ENCODE measurements at places on chromosomes 11 and 22. TPM values are rescaled to one million over a fixed set of nuclear protein-coding genes. Genes with fewer than 3 reads are reported as not detected.

Gene PAX6
- total RNA-seq, result not detected

DNA sequence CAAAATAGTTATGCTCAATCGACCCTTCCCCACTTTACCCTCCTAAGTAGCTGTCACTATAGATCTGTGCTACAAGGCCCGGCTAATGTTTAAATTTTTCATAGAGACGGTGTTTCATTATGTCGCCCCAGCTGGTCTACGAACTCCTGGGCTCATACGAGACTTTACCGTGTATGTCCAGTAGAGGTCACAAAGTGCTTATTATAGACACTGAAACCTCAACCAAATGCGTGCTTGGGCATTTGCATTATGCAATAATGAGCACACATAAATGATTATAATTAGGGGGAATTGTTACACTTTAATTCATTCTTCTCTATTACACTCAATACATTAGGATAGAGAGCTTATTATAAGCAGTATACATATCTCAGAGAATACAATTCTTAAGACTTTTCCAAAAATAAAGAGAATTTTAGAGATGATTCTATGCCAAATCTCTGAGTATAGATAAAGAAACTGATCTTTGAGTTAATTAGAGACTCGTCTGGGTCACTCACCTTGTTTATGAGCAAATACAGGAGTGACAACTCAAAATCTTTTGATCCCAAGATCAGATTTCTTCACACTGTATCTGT lies 12.5 kb upstream of the MRPL16 start:
- DNase-seq, result peak; percentile 84

DNA sequence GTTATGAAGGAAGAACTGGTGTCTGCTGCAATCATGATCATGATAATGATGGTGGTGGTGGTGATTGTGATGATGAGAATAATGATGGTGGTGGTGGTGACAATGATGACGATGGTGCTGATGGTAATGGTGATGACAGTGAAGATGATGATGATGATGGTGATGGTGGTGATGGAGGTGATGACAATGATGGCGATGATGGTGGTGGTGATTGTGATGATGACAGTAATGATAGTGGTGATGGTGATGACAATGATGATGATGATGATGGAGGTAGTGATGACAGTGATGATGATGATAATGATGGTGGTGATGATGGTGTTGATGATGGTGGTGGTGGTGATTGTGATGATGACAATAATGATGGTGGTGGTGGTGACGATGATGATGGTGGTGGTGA lies 52.8 kb upstream of the ANO1 start:
- DNase-seq, result no peak

DNA sequence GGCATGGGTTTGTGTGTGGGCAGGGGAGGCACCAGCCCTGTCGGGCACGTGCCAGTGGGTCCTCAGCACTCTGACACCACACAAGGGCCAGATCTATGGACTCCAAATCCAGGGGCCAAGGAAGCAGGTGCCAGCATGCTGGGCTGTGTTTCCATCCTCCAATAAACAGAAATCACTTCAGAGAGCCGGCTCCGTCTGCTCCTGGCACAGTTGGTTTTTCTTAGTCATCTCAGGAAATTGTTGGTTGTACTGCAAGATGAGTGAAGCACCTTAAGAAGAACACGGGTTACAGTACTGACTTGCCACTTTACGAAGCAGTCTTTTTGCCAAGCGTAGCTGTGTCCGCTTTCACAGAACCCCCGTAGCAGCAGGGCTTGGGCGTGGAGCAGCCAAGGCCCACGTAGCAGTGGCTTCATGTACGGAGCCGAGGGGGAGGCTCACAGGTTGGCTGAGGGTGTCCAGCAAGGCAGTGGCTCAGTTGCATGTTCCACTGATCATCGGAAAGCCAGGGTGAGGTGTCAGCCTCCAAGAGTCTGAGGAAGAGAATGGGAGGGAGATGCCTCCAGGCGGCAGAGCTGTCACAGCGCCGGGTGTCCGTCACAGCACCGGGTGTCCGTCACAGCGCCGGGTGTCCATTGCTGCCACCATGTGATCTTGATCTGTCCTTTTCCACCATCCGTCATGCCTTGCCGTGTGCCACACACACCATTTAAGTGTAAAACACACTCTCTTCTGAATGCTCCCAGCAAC lies 314.9 kb downstream of the CTTN start:
- no peak for DNase-seq

Gene KRTAP5-2
- not detected for total RNA-seq

DNA sequence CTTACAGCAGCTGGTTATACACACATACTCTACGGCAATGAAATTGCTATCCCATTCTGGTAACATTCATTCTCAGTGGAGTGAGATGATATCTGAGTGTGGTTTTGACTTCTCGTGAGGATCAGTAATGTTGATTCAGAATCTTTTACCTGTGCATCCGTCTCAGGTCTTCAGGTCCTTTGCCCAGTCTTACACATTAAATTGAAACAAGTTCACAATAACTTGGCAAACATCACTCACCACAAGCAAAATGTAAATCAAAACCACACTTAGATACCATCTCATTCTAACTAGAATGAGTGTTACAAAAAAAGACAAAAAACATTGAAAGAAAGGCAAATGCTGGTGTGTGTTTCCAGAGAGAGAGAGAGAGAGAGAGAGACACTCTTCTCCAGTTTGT lies 14.0 kb downstream of the RGL4 start:
- DNase-seq, result no peak

Gene PYGM
- total RNA-seq, result 0.23 TPM

Gene CCDC87
- 0.17 TPM for total RNA-seq

DNA sequence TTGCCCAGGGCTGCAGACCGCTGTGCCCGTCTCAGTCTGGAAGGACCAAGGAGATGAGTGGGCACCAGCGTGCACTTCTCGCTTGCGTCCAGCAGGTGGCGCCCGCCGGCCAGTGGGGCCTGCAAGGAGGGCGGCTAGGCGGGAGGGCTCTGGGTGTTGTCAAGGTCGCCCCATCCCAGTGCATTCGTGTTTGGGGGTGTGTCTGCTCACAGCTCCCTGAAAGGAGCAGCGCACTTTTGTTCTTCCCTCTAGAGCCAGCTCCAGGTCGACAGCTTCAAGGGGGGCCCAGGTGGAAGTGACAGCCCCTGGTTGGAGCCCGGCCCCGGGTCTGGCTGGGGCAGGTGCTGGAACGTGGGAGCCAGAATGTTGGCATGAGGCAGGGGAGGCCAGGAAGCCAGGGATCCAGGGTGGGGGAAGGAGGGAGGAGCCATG lies 23.4 kb upstream of the MPPED1 start:
- peak; percentile 82 for DNase-seq

Gene OR52H1
- total RNA-seq, result not detected

- no peak for DNase-seq
Observed at GRCh38 chr11:118046051-118046963, 30.6 kb upstream of the TMPRSS4 start.

- DNase-seq, result no peak
Observed at GRCh38 chr22:27614006-27614649, 187.4 kb downstream of the MN1 start.

- DNase-seq, result no peak
Observed at GRCh38 chr11:114610984-114611944, 15.7 kb upstream of the NXPE4 start.

- no peak for DNase-seq
Observed at GRCh38 chr22:48340727-48341709, 1486.7 kb downstream of the BRD1 start.

Gene GPR152
- total RNA-seq, result not detected

DNA sequence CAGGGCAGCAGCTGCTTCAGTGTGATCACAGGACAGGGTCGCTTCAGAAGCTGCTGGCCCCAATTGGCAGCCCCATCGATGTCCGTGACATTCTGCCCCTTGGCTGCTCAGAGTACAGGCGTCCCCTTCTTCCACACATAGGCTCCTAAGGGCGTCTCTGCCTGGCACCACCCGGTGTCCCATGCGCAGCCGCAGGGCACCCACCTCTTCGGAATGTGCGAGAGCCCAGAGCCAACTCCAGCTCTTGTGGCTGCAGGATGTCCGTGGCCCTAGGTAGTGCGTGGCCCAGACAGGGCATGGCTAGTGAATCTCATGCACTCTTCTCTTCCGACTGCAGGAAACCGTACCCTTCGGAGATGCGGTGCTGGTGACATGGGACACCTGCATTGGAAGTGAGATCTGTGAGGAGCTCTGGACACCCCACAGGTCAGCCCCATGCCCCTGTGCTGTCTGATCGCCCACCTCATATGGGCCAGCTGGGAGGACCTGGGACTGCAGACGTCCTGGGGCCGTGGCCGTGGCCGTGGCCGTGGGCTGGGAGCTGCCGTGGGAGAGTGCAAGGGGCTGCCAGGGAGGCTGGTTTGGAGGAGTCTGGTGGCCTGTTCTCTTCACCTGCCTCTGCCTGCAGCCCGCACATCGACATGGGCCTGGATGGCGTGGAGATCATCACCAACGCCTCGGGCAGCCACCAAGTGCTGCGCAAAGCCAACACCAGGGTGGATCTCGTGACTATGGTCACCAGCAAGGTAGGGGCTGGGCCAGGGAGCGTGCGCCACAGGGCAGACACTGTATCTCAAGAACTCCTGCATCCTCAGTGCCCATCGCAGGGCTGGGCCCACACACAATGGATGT lies 20.2 kb downstream of the NADSYN1 start:
- DNase-seq, result no peak

Gene ADAMTS8
- not detected for total RNA-seq

DNA sequence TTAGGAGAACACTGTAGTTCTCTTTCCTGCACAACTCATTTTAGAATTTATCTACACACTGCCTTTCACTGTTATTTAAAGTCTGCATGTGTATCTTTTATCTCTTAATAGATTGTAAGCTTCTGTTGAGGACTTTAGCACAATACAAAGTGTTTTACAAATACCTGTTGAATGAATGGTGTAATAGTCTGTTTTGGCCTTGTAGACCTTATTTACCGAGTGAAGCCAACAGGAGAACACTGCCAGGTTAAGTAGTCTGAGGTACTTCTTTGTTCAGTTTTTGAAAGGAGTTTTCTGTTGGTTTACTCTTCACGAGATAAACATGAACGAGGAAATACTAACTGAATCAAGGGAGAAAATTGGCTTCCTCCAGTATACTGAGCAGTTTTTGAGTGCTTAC lies 31.0 kb downstream of the SIK2 start:
- peak; percentile 3 for DNase-seq

Gene TEX12
- not detected for total RNA-seq

DNA sequence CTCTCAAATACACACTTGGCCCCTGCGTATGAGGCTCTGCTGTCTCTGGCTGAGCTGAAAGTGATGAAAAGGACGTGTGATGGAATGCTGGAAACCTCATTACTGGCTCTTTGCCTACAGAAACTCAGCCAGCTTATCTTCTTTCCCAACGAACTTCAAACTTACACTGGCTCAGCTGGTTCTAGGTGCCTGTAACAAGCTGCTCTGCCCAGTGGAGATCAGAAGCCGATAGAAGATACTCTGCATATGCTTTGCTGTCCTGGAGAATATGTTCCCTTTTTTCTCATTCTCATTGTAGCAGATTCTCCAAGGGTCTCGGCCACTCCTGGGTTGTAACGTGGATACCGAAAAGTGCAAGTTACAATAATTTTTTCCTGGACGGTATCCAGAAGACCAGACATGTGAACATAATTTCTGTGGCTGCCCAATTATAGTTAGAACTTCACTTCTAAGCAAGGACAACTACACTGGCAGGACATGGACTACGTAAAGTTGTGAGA lies 405.3 kb upstream of the CCDC90B start:
- DNase-seq, result no peak

GRCh38 chr11:134277183-134278001 lies 1.2 kb downstream of the GLB1L3 start:
- peak; percentile 6 for DNase-seq

Gene OR52K1
- total RNA-seq, result not detected

Gene FAM180B
- total RNA-seq, result not detected

GRCh38 chr22:25636323-25636722 lies 71.8 kb downstream of the GRK3 start:
- DNase-seq, result no peak

DNA sequence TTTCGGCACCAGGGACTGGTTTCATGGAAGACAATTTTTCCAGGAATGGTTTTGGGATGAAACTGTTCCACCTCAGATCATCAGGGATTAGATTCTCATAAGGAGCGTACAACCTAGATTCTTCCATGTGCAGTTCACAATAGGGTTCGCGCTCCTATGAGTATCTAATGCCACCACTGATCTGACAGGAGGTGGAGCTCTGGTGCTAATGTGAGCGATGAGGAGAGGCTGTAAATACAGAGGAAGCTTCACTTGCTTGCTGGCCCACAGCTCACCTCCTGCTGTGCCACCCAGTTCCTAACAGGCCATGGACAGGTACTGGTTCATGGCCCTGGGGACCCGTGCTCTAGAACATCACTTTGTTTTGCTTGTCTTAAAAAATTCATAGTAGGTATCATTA lies 41.8 kb upstream of the AMPD3 start:
- peak; percentile 70 for DNase-seq

DNA sequence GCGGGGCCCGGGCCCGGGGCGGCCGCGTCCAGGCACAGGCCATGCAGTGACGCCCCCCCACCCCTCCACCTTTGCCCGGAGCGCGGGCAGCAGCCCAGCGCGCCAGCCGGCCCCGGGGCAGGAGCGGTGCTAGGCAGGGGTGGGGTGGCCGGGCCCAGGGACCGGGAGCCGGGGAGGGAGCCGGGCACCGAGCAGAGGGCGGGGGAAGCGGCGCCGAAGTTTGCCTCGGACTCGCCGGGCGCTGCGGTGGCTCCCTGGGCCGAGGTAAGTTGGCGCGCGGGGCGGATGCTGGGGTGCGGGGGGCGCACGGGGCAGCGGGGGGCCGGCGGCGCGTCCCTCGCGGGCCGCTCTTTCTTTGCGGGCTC lies 332 bp downstream of the TEAD1 start:
- DNase-seq, result no peak

- no peak for DNase-seq
Observed at GRCh38 chr22:35115515-35115914, 49.6 kb downstream of the ISX start.

Gene PLAAT3
- 85.3 TPM for total RNA-seq

DNA sequence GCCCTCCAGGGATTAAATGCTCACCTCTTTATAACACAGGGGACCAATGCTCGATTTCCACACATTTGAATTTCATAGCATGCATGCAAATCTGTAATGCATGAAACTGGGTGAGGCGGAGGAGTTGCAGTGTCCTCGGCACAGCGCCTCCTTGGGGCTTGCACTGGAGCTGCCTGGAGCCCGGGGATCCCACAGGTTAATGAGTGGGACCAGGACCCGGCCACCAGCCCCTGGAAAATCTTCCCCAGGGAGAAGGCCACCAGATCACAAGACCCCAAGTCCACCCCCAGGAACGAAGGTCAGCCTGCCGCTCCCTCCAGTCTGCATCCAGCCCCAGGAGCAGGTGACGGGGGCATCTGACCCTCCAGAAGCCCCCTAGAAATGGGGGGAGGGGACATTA lies 119.1 kb downstream of the MN1 start:
- peak; percentile 27 for DNase-seq

Gene ZP1
- not detected for total RNA-seq

DNA sequence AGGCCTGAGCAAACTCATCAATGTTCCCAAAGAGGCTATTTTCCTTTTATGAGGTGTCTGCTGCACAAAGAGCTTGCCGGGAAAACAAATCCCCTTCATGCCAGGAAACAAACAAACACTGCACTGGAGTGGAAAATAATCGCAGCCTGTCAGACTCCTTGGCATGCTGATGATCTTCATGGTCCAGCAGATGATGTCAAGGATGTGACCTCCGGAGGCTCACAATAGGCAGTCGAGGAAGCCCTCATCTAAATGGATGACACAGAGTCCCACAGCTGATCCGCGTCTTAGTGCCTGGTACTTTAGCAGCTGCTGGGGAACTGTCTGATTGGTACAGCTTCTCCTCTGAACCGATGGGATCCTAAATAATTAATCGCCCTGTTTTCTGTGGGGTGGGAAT lies 187.6 kb downstream of the TENM4 start:
- DNase-seq, result no peak

Gene TRIM34
- 17.0 TPM for total RNA-seq

- no peak for DNase-seq
Observed at GRCh38 chr11:125701858-125702621, 21.4 kb upstream of the ACRV1 start.

GRCh38 chr22:46598737-46599424 lies 21.3 kb upstream of the GRAMD4 start:
- no peak for DNase-seq
